ENCODE measurements at places on chromosomes 5 and 9. TPM values are rescaled to one million over a fixed set of nuclear protein-coding genes. Genes with fewer than 3 reads are reported as not detected.

DNA sequence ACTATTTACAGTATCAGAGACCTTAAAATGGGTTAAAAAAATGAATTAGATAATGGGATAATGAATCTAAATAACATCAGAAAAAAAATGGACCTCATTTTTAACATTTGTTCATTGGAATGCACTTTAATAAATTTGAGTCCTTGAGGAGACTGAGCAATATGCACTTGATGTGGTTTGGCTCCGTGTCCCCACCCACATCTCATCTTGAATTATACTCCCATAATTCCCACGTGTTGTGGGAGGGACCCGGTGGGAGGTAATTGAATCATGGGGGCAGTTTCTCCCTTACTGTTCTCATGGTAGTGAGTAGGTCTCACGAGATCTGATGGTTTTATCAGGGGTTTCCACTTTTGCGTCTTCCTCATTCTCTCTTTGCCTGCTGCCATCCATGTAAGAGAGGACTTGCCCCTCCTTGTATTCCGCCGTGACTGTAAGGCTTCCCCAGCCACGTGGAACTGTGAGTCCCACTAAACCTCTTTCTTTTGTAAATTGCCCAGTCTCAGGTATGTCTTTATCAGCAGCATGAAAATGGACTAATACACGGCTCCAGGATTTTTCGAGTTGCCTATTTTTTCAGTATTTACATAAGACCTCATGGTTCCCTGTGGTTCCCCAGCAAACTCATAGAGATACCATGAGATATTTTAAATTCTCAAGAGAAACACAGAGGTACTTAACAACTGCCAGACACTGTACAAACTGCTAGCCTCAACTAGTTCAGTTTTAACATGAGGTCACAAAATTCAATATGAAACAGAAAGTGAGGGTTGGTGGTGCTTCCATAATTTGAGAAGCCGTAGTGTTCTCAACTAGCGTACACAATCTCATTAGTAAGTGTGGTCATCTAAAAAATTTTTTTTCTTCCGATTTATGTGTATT, 128.3 kb downstream of the TLE1 start:
- no peak for DNase-seq

The BICD2 gene
- total RNA-seq = 26.4 TPM

The GGTA1 gene
- 7.0 TPM for total RNA-seq

The TRIP13 gene
- total RNA-seq = 2.2 TPM

GRCh38 chr5:107271682-107272350, 398.9 kb downstream of the EFNA5 start:
- DNase-seq = no peak

The DAPK1 gene
- 88.7 TPM for total RNA-seq

The TTLL11 gene
- 4.2 TPM for total RNA-seq

The FABP6 gene
- total RNA-seq = not detected

The SLC36A3 gene
- total RNA-seq = not detected

DNA sequence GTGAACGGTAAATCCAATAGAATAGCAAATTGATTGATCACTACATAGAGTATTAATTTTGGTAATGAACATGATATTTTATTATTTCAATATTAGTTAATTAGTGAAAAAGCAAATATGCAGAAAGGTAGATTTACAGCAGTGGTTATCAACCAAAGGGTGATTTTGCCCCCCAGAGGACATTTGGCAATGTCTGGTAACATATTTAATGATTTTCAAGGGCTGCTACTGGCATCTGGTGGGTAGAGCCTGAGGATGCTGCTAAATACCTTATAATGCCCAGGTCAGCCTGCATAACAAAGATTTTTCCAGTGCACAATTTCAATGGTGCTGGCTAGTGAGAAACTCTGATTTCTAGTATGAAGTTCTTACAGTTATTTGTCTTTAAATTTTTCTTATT, 1313.7 kb downstream of the PTPRD start:
- DNase-seq = no peak

The POMT1 gene
- total RNA-seq = 15.4 TPM

DNA sequence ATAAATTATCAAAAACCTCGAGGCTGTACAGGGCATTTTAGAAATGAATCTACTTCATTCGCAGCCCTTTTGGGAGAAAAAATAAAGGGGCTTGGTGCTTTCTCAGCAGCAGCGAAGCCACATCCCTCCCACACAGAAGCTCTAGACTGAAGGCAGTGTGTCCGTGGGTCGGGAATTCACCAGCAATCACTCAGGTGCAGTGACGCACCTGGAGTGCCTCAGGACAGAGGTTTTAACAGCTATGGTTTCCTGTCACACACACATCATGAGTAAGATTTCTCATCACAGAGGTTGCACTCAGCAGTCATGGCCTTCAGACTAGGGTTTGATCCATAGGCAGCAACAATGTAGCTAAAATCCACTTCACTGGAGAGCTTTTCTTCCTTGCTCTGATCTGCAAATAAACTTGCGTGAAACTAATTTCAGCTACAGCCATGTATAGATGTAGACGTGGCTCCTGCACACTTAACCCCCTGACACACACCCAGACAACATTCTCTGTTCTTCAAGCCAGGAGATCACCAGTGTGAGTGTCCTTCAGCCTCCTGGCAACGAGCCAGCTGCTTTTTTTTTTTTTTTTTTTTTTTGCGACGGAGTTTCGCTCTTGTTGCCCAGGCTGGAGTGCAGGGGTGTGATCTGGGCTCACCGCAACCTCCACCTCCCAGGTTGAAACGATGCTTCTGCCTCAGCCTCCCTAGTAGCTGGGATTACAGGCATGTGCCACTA, 34.8 kb downstream of the DYNC2I2 start:
- DNase-seq = no peak

DNA sequence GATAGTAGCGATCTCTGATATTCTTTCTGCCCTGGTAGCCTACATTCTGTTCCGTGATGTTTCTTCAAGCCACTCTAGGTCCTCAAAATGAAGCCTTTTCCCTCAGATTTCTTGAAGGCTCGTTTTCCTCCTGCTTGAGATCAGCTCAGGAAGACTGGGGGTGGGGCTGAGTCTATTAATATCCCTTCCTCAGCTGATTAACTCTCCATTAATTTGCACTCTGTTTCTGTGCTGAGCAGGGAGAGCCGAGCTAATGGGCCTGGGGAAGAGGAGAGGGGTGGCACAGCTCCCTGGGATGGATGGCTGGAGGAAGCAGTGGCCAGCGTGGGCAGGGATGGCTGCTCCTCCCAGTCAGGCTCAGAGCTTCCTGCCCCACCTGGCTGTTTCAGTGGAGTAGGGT, 93.3 kb downstream of the PPARGC1B start:
- DNase-seq = no peak

DNA sequence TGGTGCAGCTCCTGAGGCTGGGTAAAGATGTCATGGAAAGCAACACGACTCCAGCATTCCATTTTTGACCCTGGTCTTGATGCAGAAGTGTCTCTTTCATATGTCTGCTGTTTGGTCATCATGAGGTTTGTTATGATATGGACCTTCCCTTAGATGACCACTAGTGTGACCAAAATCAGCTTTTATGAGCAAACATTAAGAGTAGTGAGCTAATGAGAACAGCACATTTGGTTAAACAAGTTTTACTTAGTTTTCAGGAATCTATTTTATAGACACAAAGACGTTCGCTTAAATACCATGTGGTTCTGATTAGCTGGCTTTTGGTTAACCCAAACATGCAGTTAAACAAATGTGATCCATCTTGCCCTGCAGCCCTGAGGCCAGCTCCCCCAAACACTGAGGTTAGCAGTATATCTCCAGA, 56.7 kb upstream of the ACTBL2 start:
- no peak for DNase-seq

DNA sequence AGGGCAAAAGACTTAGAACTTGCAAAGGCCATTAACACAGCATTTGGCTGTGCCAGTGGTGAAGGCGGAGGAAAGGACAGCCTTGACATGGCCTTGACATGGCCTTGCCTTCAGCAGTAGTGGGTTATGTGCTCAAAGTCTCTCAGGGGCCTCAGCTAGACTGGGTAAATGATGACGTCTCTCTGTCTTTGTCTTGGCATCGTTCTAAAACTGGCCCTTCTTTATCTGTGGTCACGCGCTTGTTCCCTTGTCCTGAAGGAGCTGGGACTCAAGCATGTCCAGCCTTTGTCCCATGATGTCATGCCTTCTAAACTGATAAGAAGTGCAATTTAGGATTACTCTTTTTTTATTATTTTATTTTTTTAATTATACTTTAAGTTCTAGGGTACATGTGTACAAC, 88.7 kb upstream of the ATP10B start:
- DNase-seq = no peak
